Progenitor cell of endocrine pancreas (in vitro differentiated cells): ENCODE measurements at places on chromosomes 3 and 15.

DNA sequence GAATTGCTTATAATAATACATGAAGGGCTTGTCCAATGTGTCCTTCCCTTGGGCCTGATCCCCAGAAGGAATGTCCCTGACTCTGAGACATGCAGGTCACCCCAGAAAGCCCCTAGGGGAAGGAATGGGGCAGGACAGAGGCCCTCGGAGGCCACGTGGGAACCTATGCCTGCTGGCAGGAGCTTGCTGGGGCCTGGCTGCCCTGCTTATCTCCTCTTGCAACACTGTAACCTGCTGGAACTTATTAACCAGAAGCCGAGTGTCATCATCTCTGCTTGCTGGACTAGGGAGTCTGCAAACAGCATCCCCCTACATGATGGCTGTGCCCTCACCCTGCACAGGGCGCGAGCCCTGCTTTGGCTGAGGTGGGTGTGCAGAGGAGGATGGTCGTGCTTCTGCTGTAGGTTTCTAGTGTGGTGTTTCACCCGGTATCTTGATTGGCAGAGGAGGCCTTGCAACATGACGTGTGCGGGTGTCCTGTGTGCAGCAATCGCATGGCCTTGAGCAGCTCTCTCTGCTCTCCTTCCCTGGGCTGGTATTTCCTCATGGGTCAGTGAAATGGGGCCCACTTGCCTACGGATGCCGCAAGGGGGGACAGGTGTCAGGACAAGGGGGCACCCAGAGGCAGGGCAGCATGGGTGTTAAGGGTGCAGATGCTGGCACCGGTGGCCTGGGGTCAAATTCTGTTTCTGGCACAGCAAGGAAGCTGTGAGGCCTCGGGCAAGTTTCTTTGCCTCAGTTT lies 5.0 kb downstream of the CHST13 start:
- H3K27me3 ChIP-seq = peaks cover 49% of the 10 kb centered on the region
- H3K36me3 ChIP-seq = no peaks in the 10 kb centered on the region
- H3K4me1 ChIP-seq = peaks cover 7% of the 10 kb centered on the region
- H3K4me3 ChIP-seq = no peak overlapping the region
- DNase-seq = peak; percentile 53

DNA sequence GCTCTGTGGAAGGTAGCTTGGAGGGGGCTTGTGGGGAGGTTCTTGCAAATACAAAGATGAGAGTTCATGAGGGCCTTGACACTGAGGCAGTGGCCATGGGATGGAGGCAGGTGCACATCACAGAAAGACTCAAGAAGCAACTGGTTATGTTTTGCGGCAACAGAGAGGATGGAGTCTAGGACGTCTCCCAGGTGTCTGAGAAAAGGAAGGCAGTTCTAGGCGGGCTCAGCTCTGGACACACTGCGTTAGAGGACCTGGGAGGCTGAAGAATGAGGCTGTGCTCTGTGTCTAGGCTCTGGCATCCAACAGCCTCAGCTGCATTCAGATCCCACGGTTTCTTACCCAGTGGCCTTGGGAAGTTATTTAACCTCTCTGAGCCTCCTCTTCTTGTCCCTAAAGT lies 23.5 kb downstream of the NOX5 start:
- H3K4me3 ChIP-seq = no peak overlapping the region
- DNase-seq = no peak
- no peaks in the 10 kb centered on the region for H3K4me1 ChIP-seq
- H3K27me3 ChIP-seq = peaks cover 38% of the 10 kb centered on the region
- no peaks in the 10 kb centered on the region for H3K36me3 ChIP-seq

DNA sequence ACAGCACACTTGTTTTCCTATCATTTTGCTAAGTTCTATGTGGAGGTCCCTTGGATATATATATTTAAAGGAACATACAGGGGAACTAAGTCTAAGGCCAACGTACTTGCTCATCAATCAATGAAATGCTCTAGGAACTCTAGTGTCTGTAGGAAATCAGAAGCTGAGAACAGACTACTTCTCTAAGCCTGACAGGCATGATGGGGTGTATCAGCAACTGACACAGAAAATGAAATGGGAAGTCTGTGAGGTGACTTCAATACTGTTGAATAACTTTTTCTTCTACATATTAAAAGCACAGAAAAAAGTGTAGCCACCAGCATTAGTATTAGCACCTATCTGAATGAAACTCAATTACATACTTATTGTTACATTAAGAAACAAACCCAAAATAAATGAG lies 56.9 kb upstream of the CSPG5 start:
- peak overlapping the region; percentile 38 for H3K27ac ChIP-seq
- no peaks in the 10 kb centered on the region for H3K27me3 ChIP-seq
- no peaks in the 10 kb centered on the region for H3K4me1 ChIP-seq
- DNase-seq = no peak
- peaks cover 26% of the 10 kb centered on the region for H3K36me3 ChIP-seq

DNA sequence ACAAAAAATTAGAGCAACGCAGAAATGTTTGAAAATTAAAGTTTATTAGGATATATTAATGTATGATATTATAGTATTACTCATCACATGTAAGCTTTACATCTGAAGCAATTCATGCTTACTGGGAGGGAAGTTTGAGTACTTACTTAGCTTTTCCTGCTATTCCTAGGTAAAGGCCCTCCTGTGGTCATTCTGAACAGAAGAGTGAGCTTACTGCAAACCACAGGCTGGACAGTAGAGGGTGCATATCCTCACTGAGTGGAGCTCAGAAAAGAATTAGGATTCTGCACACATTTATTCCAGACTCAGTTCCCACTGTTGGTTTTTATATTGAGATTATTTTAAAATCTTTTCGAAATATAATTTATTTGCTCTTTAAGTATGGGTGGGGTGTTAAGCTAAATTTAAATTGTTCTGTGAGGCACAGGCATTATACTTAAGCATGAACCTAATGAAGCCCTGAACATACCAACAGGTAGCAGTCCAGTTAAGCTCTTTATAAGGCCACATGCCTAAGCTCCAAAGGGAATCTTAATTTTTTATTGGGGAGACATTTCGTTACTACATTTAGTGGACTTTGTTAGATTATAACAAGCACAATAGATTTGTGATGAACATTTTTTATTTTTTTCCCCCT lies 10.2 kb downstream of the MRPS22 start:
- H3K4me1 ChIP-seq = no peaks in the 10 kb centered on the region
- DNase-seq = no peak
- H3K27me3 ChIP-seq = no peaks in the 10 kb centered on the region
- H3K27ac ChIP-seq = no peak overlapping the region
